Progenitor cell of endocrine pancreas (in vitro differentiated cells): ENCODE measurements at places on chromosomes 1 and 21.

DNA sequence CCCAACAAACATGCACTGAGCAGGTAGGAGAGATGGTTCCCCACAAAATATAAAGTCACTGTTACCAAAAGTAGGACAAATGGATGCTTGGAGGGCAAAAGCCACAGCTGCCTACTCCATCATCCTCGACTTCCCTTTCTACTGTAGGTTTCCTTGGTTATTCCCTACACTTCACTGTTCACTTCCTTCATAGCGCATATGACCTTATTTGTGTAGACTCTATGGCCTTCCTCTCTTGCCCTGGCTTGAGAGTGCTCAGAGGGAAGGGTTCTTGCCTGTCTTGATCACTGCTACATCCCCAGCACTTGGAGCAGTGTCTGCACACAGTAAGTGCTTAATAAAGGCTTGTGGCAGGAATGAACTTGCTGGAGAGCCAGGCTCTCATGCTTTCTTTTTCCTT, 14.6 kb upstream of the TRNP1 start:
- DNase-seq, result no peak

- no peak for DNase-seq
Observed at GRCh38 chr1:20601129-20601825, 12.4 kb downstream of the CDA start.

DNA sequence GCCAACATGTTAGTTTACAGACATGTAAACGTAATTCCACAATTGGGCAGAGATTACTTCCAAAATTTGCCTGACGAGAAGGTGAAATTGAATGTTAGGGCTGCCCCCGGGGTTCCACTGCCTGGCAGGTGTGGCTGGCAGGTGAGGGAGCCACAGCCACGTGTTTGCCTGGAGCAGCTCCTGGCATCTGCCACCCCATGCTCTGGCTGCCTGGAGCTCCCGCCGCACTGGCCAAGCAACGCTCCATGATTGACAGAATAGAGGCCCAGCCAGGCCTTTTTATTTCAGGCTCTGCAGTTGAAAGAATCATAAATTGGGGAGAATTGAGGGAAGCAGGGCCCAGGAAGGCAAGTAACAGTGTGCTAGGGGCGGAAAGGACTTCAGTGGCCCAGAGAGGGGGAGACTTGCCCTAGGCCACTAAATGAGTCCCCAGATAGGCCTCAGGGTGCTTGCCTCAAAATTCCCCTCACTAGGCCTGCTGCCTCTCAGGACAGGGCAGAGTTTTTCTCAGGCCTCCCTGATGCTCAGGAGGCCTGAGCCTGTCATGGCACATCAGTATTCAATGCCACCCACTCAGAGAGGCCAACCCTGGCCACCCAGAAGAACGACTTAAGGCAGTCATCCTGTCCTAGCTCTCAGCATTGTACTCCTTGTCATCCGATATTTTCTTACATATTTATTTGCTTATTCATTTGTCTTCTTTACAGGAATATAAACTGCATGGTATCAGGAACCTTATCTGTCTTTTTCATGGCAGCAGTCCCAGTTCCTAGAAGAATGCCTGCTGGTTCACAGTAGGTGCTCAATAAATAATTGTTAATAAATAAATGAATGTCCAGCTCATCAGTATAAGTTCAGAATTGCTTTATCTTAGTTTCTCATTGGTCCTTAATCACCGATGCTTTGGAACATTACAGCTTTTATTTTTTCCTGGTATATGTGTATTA, 16.6 kb upstream of the S1PR1 start:
- no peak for DNase-seq

DNA sequence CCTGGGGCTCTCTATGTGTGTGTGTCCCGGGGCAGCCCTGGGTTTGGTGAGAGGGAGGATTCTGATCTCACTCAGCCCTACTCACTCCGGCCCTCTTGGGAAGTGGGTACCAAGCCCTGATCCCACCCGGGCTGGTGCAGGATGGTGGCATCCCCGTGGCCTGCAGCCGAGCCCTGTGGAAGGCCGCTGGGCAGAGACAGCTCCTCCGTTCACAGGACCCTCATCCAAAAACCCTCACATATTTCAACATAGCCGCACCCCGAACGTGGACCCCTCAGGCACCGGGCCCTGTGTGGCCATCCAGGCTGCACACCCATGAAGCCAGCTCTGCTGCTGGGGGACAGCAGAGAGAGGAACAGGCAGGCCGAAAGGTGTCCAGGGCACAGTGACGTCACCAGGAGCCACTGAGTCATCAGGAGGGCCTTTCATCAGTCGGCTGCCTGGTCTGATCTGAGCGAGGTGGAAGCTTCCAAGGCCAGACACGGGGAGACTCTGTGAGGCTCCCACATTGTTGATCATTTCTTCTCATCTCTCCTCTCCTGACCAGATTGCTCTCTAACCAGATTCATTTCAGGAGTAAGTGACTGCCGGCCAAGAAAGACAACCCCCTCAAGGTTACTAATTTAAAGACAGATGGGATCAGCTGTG, 16.2 kb upstream of the GPR157 start:
- DNase-seq, result no peak

DNA sequence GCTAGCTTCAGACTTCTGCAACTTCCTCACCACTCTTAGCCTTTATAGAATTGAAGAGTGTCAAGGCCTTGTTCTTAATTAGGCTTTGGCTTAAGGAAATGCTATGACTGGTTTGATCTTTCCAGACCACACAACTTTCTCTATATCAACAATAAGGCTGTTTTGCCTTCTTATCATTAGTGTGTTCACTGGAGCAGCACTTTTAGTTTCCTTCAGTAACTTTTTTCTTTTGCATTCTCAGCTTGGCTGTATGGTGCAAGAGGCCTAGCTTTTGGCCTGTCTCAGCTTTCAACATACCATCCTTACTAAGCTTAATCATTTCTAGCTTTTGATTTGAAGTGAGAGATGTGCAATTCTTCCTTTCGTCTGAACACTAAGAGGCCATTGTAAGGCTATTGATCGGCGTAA, 8.6 kb downstream of the PRKACB start:
- DNase-seq, result no peak

GRCh38 chr1:233465745-233466343, 138.3 kb downstream of the MAP3K21 start:
- DNase-seq, result no peak

GRCh38 chr1:31750858-31751510, 13.2 kb downstream of the ADGRB2 start:
- no peak for DNase-seq

- no peak for DNase-seq
Observed at GRCh38 chr1:3714284-3714741, 37.9 kb upstream of the CCDC27 start.

DNA sequence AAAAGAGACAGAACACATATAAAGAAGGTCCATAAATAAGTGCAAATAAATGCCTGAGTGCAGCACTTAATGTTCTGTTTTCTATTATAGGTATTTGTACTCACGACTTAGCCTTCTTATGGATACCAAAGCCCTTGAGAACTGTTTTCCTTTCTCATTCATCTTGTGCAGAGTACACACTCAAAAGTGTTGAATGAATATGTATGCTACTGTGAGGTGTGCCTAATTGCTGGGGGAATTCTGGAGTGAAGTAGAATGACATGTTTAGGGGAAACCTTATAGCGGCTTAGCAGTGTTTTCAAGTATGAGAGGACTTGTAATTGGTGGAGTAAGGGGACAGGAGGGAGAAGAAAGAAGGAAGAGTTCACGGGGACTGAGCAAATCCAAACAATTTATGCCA, 157.6 kb downstream of the CACNA1E start:
- DNase-seq, result no peak

DNA sequence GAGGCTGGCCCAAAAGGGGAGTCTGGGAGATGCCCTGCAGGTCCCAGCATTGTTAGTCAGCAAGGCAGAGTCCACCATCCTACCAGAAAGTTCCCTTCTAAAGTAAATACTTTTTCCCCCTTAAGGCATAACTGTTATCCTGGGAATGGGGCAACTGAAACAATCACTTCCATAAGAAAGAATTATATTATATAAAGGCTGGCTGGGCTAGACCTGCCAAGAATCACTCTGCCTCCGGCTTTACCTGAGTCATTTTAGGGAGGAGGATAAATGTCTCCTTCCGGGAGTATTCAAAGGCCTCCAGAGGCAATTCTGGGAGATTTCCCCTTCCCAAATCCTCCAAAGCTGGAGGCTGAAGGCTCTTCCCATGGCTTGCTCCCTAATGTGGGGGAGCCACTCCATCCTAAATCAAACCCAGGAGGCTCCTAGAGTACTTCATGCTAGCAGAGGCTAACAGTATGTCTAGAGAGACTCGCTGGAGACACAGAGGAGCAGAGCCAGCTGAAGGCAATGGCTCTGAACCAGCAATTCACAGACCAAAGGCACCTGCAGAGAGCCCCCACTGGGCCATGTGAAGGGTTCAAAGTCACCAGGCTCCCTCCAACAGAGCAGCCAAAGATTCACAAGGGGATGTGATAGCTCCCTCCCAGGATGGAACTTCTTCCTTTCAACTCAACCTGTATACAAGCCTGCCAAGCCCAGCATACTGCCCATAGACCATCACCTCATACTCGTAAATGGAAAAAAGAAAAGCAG, 116.0 kb downstream of the ASTN1 start:
- DNase-seq, result no peak

DNA sequence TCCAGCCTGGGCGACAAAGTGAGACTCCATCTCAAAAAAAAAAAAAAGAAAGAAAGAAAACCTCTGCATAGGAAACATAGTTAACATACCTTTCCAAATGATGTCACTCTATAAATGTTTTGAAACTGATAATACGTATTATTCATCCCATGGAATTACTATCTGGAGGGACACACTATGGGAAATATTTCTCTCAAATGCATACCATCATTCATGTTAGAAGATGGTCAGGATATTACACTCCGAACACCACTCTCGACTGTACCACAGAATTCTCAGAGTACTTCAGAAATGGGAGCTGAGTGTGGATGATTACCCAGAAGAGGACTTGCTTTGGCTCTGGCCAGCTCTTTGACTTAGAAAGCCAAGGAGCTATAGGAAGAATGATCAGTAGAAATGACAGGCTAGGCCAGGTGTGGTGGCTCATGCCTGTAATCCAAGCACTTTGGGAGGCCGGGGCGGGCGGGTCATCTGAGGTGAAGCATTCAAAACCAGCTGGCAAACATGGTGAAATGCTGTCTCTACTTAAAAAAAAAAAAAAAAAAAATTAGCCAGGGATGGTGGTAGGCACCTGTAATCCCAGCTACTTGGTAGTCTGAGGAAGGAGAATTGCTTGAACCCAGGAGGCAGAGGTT, 5.2 kb upstream of the LIN28A start:
- DNase-seq, result no peak

DNA sequence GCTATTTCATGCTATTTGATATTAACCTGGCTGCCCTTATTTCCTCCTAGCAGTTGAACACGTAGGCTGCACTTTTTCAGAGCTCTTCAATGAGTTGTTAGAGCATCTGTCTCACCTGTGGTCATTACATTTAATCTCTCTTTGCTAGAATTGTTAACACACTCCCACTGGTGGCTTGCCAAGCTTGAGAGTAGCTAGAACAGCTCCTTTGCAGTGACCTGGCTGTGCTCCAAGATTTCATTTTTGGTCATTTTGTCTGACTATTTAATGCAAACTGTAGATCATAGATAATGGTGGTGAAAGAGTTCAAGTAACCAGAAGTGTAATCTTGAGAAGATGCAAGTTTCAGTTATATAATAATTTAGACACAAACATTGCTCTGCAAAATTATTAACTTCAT, 105.6 kb downstream of the LRRC7 start:
- DNase-seq, result no peak

DNA sequence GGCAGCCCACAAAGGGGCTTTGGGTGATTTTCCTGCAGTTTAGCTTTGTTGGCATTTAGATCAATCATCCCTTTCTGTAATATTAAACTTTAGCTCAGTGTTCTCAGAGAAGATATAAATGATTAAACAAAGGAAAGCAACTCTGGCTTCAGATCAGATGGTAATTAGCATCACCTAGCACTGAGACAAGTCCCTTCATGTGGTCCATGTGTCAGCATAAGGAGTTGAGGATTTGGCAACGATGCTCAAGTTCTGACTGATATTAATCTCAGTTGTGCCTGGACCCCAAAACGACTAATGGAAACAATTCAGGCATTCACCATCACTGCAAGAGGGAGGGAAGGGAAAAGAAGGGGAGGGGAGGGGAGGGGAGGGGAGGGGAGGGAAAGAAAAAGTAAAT, 60.4 kb downstream of the SEC16B start:
- DNase-seq, result no peak

GRCh38 chr1:235151033-235151432, 10.0 kb downstream of the RBM34 start:
- DNase-seq, result no peak

GRCh38 chr1:41633764-41634163, 149.3 kb upstream of the EDN2 start:
- no peak for DNase-seq

GRCh38 chr1:67948151-67949080, 102.0 kb downstream of the DIRAS3 start:
- DNase-seq, result no peak

- DNase-seq, result no peak
Observed at GRCh38 chr1:32330558-32331151, 5.4 kb downstream of the MARCKSL1 start.

DNA sequence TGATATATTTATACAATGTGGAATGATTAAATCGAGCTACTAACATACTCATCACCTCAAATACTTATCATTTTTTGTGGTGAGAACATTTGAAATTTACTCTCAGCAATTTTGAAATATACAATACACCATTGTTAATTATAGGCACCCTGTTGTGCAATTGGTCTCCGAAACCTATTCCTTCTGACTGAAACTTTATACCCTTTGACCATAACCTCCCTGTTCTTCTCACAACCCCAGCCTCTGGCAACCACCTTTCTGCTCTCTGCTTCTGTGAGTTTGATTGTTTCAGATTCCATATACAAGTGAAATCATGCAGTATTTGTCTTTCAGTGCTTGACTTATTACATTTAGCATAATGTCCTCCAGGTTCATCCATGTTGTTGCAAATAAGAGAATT, 49.5 kb downstream of the SETD4 start:
- no peak for DNase-seq

DNA sequence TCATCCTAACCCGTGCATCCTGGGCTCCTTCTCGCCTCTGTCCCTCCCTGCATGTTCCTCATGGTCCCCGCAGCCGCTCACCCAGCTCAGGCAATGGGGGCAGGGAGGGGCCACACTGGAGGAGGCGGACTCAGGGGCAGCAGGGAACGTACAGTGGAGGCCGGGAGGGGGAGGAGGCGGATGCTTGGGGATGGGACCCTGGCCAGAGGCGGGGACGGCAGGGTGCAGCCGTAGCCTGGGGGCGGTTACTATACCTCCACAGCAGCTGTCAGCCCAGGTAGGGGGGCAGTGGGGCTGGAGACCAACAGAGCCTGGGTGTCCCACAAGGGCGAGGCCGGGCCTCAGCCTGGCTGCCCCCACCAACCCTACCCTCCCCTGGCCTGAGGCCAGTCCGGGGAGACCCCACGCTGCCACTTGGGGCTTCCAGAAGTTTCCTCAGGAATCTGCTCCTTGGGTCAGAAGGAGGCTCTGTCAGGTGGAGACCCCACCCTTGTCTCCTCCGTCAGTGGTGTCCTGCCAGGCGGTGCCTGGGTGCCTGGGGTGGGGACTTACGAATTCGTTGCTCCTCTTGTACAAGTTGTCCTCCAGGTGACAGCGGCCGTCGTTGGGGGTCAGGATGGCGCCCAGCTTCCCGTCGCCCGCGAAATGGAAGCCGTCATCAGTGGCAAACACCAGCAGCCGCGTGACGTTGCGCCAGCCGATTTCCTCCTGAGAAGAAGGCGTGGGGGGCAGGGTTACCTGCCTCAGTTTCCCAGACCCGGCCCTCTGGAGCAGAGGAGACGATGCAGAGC, 20.7 kb downstream of the ITGB2 start:
- DNase-seq, result no peak

- DNase-seq, result no peak
Observed at GRCh38 chr21:45889256-45889655, 92.3 kb upstream of the COL6A1 start.

- no peak for DNase-seq
Observed at GRCh38 chr1:60866917-60867531, 215.3 kb upstream of the NFIA start.

GRCh38 chr1:65471213-65471833, 50.9 kb downstream of the LEPR start:
- no peak for DNase-seq
